ENCODE measurements at places on chromosomes 5 and 9. TPM values are rescaled to one million over a fixed set of nuclear protein-coding genes. Genes with fewer than 3 reads are reported as not detected.

- DNase-seq = no peak
Observed at GRCh38 chr9:102054811-102055210, 316.4 kb upstream of the GRIN3A start.

GRCh38 chr5:15929611-15930263 lies 249.9 kb downstream of the MARCHF11 start:
- DNase-seq = no peak

GRCh38 chr5:54301220-54301619 lies 9.2 kb downstream of the ARL15 start:
- DNase-seq = no peak

- DNase-seq = no peak
Observed at GRCh38 chr9:132609829-132610228, 27.4 kb downstream of the BARHL1 start.

GRCh38 chr9:27352457-27353165 lies 55.7 kb upstream of the EQTN start:
- no peak for DNase-seq

DNA sequence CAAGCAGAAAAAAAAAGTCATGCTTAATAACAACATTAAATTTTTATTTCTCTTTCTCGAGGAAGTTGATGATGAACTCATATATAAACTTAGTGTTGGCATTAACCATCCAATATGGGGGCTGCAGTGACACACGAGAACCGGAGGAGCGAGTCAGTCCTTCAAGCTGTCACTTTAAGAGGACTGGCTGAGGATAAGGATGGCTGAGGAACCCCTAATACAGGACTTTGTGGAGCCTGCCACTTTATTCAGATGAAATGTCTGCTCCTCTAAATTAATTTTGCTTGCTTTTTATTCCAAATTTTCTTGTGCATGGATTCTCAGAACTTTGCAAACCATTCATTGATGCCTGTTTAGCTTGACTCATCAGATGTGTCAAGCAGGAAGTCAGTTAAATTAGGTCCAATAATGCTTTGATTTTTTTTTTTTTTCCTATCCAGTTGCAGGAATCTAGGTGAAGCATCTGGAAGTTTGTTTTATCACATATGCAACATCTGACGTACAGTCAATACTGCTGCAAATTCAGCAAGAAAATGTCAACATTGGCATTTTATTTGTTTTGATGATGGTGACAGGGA lies 144.2 kb upstream of the COL5A1 start:
- DNase-seq = no peak

- no peak for DNase-seq
Observed at GRCh38 chr5:95619096-95619495, 791 bp upstream of the GPR150 start.

DNA sequence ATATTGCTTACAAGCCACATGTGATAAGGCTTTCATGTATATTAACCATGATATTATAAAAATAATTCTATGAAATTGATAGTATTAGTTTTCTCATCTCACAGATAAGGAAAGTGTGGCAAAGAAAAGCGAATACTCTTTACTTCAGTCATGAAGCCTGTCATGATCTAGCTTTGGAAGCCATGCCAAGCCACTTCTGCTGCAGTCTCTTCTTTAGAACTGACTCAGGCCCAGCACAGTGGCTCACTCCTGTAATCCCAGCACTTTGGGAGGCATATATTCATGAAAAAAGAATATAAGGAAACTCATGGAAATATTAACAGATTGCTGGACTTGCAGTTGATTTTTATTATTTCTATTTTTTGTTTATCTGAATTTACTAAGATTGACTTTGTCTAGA lies 42.9 kb upstream of the PJA2 start:
- DNase-seq = no peak

Gene FST
- 0.13 TPM for total RNA-seq

Gene RLN2
- total RNA-seq = 2.8 TPM

Gene FOXD4L5
- total RNA-seq = not detected

Gene TNFSF15
- 0.20 TPM for total RNA-seq

Gene PLAC8L1
- 0.96 TPM for total RNA-seq

Gene GADD45G
- total RNA-seq = 2.6 TPM

All from CD8-positive, alpha-beta memory T cell (primary cell).